Cortex of kidney (tissue), 1 donor: ENCODE measurements at places on chromosomes 6 and 20.

DNA sequence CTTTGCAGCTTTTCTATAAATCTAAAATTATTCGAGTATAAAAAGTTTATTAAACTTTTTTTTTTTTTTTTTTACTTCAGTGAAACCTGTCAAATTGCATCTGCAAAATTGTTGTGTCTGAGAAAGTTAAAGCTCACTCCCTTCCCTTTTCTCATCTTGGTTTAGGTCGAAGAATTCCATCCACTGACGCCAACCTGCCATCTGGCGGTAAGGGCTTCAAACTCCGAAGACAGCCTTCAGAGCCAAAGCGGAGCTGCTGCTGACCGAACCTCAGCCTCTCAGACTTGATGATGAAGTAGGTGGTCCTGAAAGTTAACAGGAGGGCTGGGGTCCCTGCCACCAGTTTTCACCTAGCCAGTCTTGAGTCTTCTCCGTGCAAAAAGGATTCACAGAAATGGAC, 29.6 kb upstream of the VAPB start:
- no peak for DNase-seq

GRCh38 chr6:89501753-89502152, 68.8 kb downstream of the ANKRD6 start:
- no peak for DNase-seq

DNA sequence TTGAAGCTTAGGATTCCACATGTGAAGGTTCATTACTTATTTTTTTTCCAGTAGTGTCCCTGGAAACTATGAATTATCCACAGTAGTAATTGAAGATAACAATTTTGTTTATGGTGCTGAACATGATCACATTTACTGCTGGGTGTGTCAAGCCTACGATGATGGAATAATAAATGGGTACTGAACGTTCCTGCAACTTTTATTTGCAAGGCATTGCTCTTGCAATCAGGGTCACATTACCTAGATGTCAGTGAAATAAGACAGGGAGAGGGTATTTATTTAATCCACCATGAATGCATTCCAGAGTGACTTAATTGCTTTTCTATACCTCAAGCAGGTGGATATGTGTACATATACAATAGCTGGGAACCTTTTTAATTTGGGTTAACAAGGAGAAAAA, 27.0 kb upstream of the MLIP start:
- DNase-seq, result no peak

DNA sequence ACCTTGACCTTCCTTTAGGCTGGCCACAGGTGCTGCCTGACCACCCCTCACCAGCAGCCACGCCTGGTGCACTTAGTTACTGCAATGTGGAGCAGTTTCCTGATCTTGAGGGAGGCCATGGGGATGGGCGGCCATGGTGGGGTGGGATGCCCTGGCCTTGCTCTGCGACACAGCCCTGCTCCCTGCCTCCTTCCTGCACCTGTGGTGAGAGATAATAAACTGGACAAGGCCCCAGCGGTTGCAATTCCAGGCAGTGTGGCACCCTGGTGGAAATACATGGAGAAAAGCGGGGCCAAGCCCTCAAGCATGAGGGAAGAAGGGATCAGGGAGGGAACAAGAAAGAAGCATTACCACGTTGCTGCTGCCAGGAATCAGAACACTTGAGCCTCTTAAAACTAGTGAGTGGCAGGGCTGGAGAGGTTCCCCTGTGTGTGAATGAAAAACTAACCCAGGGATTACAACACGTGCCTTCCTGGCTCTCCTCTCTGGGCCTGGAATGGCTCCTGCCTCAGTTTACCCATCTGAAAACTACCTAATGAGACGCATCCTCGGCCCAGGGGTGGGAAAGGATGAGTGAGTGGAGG, 213.2 kb downstream of the LY86 start:
- no peak for DNase-seq

- DNase-seq, result no peak
Observed at GRCh38 chr6:56727097-56727850, 84.6 kb upstream of the DST start.

GRCh38 chr6:24666097-24666640, 530 bp downstream of the TDP2 start:
- no peak for DNase-seq

DNA sequence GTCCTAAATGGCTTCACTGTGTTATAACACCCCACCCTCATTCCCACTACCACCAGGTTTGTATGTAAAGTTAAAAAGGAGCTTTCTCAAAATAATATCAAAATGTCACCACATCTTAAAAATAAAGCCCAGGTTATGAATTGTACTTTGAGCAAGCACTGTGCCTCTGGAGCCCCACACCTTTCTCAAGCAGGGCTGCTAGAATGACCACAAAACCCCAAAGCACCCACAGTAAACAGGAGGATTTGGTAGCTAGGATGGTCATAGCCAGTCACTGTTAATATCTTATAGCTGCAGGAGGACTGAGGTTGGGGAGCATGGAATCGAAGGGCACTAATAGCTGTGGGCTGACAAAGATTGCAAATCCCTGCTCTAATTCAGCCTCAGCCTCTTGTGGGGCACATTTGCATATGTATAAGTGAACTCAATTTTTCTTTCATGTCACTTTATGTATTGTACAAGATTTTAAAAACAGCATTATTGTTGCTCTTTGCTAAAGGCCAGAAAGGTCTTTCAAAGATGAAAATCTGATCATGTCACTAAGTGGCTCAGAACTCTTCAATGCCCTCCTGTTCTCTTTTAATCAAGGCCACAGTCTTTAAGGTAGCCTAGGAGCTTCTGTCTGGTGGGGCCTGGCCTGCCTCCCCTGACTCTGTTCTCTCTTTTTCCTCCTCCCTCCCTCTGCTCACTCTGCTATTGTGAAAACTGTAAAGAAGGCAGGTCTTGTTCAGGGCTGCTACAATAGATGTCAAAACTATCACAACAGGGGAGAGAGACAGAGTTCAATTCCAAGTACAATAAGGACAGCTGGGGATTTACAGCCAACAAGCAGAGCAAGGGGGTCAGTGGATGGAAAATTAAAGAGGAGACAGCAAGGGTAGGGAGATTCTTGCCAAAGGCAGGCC, 101.6 kb downstream of the TMEM200A start:
- no peak for DNase-seq

- DNase-seq, result no peak
Observed at GRCh38 chr6:130027948-130028347, 9.6 kb downstream of the L3MBTL3 start.

DNA sequence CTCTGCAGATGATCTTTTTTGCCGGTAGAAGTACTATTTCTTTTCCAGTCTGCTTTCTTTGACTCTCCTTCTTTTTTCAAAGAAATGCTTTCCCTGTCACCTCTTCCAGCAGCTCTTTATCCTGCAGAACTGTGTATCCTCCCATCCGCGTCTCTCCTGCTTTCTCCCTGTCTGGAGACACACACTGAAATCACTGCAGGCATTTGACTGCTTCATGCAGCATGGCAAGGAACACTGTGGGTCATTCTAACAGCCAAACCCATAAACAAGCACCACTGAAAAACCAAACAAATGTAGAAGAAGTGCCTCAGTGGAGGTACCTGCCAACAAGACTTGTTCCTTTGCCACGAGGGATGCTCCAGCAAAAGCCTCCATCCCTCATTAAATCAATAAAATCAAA, 403.7 kb upstream of the CITED2 start:
- DNase-seq, result no peak

DNA sequence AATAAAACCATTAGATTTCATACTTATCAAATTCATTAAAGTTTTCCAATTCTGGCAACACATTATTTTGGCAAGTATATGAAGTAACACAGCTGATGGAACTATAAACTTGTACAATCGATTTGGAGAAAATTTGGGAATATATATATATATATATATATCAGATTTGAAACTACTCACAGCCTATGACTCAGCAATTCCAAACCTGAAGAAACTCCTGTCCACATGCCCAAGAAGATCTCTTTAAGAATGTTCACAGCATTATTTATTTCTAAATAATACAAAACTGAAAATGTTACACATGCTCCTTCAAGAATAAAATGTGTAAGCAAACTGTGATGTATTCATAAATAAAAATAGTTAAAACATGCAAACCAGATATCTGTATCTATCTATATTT, 270.1 kb downstream of the TFAP2A start:
- DNase-seq, result no peak

DNA sequence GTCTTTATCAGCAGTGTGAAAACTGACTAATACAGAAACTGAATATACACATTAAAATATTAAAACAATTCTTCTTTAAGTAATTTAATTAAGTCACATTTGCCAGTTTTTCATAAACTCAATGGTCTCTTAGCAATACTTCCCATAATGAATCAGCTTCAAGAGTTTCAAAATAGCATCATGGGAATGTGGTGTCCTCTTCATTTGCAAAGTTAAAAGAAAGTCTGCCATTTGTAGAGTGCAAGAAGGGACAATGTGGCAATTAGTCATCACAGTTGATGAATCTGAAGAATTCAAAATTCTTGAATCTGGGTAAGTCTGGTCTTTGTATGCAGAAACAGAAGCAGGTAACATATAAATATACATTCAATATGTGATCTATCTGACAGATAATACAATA, 38.7 kb downstream of the SYNE1 start:
- DNase-seq, result no peak

DNA sequence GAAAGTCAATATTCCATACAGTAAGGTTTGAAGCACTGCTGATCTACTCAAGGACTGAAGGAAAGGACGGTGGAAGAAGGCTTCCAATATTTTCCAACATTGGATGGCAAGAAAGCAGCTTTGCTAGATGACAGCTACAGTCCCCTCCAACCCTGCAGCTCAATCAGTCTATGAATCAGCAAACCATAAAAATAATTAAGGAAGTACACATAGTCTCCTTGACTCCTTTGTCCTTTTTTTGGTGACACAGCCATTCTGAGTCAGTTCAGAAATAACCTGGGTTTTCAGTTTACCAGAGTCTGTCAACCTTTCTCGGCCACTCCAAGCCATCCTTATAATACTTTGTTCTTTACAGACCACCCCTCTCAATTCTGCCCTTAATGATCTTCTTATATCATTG, 232.5 kb downstream of the IBTK start:
- no peak for DNase-seq

DNA sequence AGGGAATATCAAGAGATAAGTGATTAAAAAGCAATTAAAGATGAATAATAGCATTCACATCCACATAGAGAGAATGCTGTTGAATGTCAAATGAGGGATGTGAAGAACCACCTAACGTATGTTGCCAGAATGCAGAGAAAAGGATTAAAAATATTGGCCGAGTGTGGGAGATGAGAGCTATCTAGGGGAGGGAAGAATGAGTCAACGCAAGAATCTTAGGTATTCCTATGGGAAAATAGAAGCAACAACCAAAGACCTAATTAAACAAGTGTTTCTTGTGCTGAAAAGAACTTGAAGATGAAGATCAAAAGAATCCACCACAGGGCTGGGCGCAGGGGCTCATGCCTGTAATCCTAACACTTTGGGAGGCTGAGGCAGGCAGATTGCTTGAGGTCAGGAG, 12.2 kb upstream of the RSPH3 start:
- DNase-seq, result no peak

GRCh38 chr20:3658019-3658715, 5.0 kb downstream of the GFRA4 start:
- no peak for DNase-seq

DNA sequence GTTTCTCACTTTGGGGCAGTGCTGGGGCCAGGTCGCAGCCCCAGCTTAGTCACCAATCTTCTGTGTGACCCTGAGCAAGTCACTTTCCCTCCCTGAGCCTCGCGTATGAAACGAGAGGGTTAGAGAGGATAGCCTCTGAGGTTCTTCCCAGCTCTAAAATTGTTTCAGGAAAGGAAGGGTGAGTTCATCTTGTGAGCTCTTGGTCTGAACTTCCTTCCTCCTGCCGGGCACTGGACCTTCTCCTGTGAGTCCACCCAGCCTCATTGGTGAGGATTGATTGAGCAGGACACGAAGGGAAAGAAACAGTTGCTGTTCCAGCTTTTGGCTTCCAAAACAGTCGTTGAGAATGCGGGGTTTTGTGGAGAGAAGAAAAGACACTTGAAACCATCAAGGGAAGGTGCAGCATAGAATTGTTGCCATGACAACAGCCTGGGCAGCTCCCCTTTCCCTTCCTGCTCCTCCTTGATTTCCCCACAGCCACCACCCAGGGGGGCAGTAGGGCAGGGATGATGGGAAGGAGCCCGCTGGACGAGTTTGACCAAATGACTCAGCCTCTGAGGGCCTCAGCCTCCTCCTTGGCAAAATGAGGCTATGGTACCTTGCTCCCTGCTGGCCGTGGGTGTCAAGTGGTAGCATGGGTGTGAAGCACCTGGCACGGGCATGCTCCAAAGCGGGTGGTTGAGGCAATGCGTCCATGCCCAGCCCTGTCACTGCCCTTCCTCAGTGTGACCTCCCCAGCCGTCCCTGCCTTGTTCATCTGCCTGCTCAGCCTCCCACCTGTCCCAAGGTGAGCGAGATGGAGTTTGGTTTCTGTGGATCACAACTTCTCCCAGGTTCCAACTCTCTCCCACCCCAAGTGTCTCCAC, 107.8 kb downstream of the CDC5L start:
- DNase-seq, result no peak

DNA sequence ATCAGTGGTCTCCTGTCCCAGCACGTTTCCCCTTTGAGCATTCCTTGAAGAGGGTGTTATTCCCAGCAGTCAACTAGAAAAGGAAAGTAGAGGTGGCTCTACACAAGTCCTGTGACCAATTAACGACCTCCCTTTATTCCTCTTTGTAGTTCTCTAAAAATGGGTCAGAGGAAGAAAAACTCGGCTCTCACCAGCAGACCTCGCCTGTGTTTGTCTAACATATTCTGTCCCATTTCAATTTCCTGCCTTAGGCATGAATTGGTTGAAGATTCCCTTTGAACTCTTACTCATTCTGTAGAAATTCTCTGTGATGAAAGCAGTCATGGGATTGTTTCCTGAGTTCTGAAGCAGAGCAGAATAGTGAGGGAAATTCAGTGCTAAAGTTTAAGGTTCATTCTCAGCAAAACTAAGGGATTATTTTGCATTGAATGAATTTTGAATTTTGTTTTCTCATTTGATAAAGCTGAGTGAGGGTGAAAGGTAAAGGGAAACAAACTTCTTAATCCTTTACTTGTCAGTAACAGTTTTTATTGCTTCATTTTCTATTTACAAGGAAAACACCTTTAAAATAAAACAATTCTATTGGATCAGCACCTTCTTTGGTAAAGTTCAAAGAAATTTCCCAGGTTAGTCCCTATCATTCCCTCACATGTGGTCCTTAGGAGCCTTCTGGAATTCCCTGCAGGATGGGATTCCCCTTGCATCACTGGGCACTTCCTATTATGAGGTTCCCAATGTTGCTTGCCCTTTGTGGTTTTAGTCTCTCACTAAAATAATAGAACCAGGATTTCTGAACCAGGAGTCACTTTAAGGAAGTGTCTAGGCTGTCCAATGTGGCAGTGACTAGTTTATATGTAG, 105.8 kb downstream of the SLX4IP start:
- no peak for DNase-seq

DNA sequence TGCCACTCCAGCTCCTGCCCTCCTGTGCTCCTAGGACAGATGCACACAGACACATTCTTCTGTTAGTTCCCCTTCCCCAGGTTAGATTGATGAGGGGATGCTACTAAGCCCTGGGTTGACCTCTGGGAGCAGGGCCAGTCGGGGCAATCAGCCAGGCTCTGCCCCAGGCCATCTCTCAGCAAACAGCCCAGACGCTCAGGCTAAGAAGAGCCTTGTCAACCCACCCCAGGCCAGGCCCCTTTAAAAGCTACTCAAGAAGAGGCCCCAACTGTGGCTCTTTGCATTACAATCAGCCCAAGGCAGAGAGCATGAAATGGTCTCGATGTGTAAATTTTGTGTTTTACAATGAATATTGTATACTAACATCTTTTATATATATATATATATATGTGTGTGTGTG, 107.4 kb downstream of the TFAP2A start:
- no peak for DNase-seq

- no peak for DNase-seq
Observed at GRCh38 chr6:134551245-134551960, 233.5 kb upstream of the SGK1 start.

GRCh38 chr6:6619021-6619794, 30.7 kb downstream of the LY86 start:
- no peak for DNase-seq
